ENCODE measurements at places on chromosomes 11 and 22. TPM values are rescaled to one million over a fixed set of nuclear protein-coding genes. Genes with fewer than 3 reads are reported as not detected.

GRCh38 chr11:133385781-133386180, 146.5 kb downstream of the OPCML start:
- H3K4me3 ChIP-seq: no peak overlapping the region
- no peaks in the 10 kb centered on the region for H3K4me1 ChIP-seq
- H3K27me3 ChIP-seq: no peaks in the 10 kb centered on the region
- no peak for DNase-seq

GRCh38 chr11:118342503-118343161, at the start of gene CD3D:
CD3D (minus strand) TSS chr11:118342705; CDS start chr11:118342607, 98 bp downstream.
- H3K27me3 ChIP-seq: peaks cover 4% of the 10 kb centered on the region
- H3K27ac ChIP-seq: no peak within 1 kb of the TSS
- no peak within 1 kb of the TSS for H3K4me3 ChIP-seq
- DNase-seq: no peak
- H3K4me1 ChIP-seq: peaks cover 9% of the 10 kb centered on the region
- no peaks in the 10 kb centered on the region for H3K36me3 ChIP-seq

- no peak overlapping the region for H3K27ac ChIP-seq
- H3K27me3 ChIP-seq: no peaks in the 10 kb centered on the region
- H3K4me1 ChIP-seq: no peaks in the 10 kb centered on the region
- H3K4me3 ChIP-seq: no peak overlapping the region
- DNase-seq: no peak
- H3K36me3 ChIP-seq: no peaks in the 10 kb centered on the region
Observed at GRCh38 chr11:27401280-27401832, 38.3 kb upstream of the CCDC34 start.

DNA sequence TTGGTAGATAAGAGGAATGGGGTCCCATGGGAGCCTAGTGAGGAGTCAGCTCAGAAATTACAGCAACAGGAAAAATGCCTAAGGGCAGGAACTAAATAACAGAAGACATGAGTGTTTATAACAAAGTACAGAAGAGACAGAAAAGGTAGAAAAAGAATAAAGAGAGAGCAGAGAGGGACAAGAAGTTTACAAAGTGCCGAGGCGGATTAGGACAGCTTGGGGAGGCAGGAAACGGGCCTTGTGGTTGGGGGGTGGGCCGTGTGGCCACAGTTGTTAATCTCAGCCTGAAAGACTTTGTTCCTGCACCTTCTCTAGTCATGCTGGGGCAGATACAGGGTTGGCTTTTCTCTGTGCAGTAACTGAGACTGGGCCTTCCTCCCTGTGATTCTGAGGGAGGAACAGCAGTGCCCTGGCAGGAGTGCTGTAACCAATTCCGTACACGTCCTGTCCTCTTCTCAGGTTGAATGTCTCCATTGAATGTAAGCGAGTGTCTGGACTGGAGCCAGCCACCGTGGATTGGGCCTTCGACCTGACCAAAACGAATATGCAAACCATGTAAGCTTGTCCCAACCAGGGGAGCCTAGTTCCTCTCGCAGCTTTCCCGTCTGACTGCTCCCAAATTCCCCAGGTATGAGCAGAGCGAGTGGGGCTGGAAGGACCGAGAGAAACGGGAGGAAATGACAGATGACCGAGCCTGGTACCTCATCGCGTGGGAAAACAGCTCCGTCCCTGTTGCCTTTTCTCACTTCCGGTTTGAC, 13.2 kb downstream of the NAA40 start:
- H3K27me3 ChIP-seq: no peaks in the 10 kb centered on the region
- no peaks in the 10 kb centered on the region for H3K36me3 ChIP-seq
- no peaks in the 10 kb centered on the region for H3K4me1 ChIP-seq
- H3K4me3 ChIP-seq: no peak overlapping the region

GRCh38 chr11:59866397-59866796, at the start of gene TCN1:
TCN1 (minus strand) TSS chr11:59866487; CDS start chr11:59866470, 17 bp downstream.
- H3K36me3 ChIP-seq: no peaks in the 10 kb centered on the region
- no peak within 1 kb of the TSS for H3K27ac ChIP-seq
- H3K27me3 ChIP-seq: no peaks in the 10 kb centered on the region
- no peaks in the 10 kb centered on the region for H3K4me1 ChIP-seq
- DNase-seq: no peak

Gene CREBZF
- 109 TPM for total RNA-seq

Gene OR6T1
- total RNA-seq: not detected

Gene CALCA
- total RNA-seq: not detected

Gene C1QTNF6
- 18.3 TPM for total RNA-seq

Measured in B cell (primary cell).